ENCODE measurements at places on chromosomes 1 and 21.
A peak's percentile ranks its signal among the peaks of the same experiment; 100 is the strongest.

GRCh38 chr1:63454269-63454668 is 68.8 kb downstream of the ITGB3BP start:
- DNase-seq = no peak

DNA sequence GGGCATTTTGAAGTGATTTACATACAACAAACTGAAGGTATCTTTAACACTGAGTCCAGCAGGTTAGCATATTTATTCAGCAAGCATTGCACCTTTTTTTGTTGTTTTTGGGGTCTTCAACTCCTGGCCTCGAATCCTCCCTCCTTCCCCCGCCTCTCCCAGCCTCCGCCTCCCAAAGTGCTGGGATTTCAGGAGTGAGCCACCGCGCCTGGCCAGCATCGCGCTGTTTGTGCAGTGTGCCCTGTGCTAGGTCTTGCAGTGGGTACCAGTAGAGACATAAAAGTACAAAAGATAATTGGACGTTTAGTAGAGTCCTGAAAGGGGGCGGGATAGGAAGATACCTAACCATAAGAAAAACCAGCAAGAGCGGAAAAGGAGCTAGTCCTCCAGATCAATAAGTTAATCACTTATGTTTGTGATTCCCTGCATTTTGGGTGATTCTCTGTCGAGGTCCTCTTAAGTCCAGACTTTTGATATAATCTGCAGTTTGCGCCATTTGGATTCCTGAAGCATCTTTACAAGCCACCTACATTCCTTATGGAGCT is 111.8 kb downstream of the OSBPL9 start:
- DNase-seq = no peak

GRCh38 chr1:203555511-203556046 is 61.6 kb downstream of the OPTC start:
- no peak for DNase-seq

DNA sequence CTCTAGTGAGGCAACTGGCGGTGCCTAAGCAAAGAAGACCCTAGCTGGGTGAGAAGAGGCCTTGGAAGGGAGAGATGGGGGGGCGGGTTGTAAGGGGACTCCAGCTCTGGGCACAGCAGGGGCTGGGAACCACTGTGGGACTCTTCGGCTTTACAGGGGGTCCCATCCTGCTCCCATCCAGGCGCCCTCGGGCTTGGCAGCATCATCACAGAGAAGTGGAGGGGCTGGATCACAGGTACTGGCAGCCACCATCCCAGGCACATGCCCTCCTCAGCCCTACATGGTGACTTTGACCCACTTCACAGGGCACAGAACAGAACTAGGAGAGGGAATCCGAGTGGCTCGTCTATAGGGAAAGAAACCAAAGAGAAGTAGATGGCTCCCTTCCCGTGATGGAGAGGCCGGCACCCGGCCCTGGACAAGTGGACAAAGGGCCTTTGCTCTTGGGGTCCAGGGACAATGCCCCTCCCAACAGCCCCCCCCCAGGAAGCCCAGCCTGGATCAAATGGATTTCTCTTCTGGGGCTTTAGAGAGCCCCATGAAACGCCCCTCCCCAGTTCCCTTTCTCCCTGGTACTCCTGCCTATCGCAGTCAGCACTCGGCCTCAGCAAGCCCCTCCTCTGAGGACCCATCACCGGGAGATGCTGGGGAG is 54.0 kb upstream of the ECE1 start:
- DNase-seq = no peak

- no peak for DNase-seq
These were observed 49.9 kb downstream of the UMODL1 start for GRCh38 chr21:42120903-42121535.

DNA sequence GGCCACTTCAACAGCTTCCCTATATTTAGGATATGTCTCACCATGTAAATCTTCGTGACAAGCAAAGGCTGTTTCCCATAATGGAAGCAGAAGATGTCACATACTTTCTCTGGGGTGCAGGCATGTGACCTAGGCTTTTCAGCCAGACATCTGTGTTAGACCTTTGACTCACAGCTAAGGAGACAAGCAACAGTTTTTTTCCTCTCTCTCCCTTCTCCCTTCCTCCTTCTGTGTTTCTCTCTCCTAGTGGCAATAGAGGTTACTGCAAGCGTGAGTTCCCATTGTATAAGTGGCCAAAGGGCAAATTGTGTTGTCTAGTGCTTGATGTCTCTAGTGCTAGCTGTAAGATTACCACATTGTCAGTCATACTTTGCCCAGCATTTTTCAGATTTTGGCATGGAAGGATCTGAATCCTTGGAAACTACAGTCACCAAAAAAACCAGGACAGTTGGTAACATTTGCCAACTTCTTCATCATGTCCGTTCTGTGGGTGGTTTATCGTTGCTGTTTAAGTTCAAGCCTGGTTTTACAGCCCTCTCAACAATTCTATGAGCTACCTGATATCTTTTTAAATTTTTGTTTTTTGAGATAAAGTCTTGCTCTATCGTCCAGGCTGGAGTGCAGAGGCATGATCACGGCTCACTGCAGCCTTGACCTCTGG is 44.4 kb upstream of the RABGAP1L start:
- DNase-seq = no peak

GRCh38 chr1:38153778-38154470 is 107.3 kb upstream of the POU3F1 start:
- DNase-seq = no peak

DNA sequence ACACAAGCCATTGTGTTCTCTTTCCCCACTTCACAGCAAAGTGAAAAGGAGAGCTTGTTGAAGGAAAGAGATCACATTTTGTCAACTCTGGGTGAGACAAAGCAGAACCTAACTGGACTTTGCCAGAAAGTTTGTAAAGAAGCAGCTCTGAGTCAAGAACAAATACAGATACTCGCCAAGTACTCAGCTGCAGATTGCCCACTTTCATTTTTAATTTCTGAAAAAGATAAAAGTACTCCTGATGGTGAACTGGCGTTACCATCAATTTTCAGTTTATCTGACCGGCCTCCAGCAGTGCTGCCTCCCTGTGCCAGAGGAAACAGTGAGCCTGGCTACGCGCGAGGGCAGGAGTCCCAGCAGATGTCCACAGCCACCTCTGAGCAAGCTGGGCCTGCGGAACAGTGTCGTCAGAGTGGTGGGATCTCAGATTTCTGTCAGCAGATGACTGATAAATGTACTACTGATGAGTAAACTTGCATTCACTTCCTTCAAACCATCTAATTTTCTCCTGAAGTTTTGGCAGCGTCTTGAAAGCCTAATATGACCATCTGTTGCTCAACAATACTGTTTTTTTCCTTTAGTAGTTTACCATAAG is 43.7 kb downstream of the BACH1 start:
- DNase-seq = peak; percentile 33

- DNase-seq = no peak
These were observed 324.9 kb downstream of the HHIPL2 start for GRCh38 chr1:222223010-222223409.

DNA sequence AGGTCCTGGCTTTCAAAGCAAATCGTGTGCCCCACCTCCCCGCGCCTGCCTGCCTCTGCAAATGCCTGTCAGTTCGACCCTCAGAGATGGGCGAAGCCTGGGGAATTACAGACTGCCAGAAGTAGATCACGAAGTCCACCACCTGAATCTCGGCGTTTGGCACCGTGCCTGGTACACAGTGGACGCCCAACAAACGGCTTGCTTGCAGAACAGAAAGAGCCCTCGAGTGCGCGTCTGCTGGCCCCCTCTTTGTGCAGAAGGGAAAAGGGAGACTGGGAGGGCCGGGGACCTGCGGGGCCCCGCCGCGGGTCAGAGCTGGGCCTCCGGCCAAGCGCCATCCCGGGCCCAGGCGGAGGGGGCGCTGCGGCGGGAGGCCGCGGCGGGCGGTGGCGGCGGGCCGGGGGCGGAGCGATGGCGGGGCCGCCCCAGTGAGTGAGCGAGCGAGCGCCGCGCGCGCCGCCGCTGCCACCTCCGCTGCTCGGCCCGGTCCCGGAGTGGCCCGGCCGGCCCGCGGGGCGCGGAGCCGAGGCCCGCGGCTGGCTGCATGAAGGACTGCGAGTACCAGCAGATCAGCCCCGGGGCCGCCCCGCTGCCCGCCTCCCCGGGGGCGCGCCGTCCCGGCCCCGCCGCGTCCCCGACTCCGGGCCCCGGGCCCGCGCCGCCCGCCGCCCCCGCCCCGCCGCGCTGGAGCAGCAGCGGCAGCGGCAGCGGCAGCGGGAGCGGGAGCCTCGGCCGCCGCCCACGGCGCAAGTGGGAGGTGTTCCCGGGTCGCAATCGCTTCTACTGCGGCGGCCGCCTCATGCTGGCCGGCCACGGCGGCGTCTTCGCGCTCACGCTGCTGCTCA is at the start of gene ZDHHC18:
Gene ZDHHC18, plus strand, starts transcription at position 428 of the 845 bp plus-strand sequence. Its CDS starts 117 bp downstream, at position 545.
- DNase-seq = no peak

- no peak for DNase-seq
These were observed 59.6 kb downstream of the SMYD3 start for GRCh38 chr1:246447501-246447900.

DNA sequence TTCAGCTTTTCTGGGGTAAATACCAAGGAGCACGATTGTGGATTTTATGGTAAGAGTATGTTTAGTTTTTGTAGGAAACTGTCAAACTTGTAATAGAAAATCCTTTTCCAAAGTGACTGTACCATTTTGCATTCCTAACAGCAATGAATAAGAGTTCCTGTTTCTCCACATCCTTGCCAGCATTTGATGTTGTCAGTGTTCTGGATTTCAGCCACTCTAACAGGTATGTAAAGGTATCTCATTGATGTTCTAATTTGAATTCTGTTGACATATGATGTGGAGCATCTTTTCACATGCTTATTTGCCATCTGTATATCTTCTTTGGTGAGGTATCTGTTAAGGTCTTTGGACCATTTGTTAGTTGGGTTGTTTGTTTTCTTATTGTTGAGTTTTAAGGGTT is 50.3 kb upstream of the RGS2 start:
- DNase-seq = no peak

DNA sequence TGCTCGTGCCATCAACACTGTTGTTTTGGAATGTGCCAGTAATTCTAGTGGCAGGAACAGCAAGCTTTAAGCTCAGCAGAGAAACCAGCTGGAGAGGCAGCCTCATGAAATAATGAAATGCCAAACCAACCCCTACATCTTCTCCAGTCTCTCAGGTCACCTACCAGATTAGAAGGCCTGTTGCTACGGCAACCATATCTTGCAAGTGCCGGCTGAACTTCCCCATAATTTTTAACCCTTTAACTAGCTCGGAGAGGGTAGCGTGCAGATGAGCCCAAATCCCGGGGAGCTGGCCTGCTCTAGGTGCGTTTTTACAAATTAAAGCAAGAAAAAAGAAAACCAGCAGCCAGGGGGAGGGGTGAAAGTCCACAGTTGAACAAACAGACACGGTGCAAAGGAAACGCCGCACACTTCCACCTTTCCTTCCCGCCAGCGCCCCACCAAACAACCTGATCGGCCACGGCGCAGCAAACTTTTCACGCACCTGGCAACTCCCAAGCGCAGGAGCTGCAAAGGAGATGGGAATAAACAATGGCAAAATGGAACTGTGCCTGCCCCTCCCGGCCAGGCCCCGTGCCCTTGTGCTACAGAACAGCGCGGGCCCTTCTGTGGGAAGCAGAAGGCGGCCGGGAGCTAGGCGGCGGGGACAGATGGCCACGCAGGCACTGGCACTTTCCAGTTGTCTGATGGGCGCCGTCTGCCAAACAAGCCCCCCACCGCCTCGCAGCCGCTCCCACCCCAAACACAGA is 50.1 kb downstream of the SSBP3 start:
- no peak for DNase-seq

DNA sequence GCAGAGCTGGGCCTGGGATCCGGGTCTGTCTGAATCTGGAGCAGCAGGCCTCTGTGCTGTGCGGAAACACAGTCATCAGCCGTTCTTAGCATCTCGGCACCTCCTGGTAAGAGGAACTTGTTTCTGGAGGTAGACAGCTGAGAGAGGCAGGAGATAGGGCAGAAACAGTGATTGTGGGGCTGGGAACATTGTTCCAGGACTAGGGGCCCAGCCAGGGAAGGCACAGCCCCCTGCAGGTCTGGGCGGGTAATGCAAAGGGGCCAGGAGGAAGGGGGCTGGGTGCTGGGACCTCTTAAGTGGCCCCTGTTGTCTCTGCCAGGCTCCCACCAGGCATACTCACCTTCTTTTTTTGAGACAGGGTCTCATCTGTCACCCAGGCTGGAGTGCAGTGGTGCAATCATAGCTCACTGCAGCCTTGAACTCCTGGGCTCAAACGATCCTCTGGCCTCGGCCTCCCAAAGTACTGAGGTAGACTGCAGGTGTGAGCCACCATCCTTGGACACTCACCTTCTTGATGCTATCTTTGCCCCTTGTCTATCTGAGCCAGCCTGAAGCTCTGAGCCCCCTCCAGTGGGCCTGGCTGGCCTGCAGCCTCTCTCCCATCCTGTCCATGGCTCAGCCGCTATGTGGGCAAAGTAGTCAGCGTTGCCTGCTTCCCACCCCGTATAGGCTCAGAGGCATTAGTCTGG is 134.3 kb upstream of the ZBTB40 start:
- DNase-seq = no peak

GRCh38 chr1:31663622-31664452 is 19.2 kb upstream of the PEF1 start:
- DNase-seq = peak; percentile 54

- no peak for DNase-seq
These were observed 2.2 kb downstream of the SIM2 start for GRCh38 chr21:36700971-36701755.

DNA sequence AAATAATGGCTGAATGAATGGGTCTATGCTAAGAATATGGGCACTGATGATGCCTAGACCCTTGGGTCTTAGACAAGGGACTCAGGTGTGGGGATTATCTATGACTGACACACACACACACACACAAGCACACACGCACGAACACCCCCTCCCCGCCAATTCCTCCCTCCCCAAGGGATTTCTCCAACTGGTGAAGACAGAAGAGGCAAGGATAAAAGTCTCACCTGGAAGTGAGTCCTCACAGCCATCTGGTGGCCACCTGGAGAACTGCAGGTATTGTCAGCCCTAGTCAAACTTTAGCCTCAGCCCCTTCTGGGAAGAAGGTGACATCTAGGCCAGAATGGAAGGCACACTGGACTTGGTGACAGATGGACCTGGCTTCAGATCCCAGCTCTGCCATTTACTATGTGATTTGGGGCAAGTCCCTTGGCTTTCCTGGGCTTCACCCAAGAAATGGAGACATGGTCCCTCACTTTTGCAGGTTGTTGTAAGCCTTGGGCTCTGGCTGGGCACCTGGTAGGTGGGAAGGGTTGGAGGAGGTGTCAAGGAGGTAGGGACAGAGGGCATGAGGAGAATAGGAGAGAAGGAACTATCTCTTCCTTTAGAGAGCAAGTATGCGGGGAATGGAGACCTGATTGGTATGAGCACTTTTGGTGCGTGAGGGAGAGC is 4.0 kb upstream of the GPR3 start:
- DNase-seq = peak; percentile 63

DNA sequence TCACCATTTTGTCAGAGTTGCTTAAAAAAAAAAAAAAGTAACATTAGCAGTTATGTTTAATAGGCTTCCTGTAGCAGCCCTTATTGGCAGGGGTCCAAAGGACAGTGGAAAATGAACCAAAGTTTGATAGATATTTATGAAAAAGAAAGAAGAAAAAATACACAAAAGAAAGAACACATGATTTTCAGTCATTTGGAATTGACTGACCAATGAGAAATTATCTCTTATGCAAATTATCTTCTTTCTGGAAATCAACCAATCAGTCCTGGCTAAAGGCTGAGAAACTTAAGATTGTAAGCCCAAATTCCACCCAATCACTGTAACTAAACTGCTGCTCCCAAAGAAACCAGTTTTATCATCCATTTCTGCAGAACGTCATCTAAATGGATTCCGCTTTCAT is 282.4 kb downstream of the TM2D1 start:
- DNase-seq = no peak

- no peak for DNase-seq
These were observed 690 bp downstream of the C1orf216 start for GRCh38 chr1:35717911-35718476.

- DNase-seq = no peak
These were observed 54.8 kb upstream of the SYNC start for GRCh38 chr1:32757213-32757895.

Measured in C1 segment of cervical spinal cord (tissue), 14 donors.